Fibroblast of the aortic adventitia (primary cell): ENCODE measurements at places on chromosomes 11 and 22.

DNA sequence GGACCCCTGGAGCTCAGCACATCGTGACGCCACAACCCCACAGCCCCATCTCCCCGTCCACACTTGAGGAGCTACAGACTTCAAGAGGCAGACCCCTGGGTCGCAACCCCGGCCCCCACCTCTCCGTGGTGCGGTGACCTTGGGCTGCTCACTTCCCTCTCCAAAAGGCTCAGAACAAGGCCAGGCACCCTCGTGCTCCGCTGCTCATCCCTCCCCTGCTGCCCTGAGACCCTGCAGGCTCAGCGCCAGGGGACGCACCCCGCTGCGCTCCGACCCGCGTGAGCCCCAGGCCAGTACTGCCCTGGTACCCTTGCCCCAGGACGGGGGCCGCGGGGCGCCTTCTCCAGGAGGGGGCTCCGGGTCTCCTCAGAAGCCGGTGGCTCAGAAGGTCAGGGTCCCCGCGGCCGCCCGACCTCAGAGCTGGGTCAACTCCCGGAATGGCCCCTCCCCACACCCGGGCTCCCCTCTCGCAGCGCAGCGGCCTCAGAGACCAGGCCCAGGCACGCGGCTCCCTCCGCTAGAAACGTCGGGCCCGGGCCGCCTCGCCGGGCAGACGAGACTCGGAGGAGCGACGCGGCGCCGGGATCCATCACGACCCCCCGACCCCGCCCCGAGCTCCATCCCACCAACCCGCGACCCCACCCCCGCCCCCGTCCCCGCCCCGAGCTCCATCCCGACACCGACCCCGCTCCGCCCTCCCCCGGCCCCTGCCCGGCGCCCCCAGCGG lies 563 bp downstream of the GATD1 start:
- no peak for DNase-seq

GRCh38 chr11:122269824-122270223 lies 153.8 kb upstream of the BLID start:
- no peak for DNase-seq

DNA sequence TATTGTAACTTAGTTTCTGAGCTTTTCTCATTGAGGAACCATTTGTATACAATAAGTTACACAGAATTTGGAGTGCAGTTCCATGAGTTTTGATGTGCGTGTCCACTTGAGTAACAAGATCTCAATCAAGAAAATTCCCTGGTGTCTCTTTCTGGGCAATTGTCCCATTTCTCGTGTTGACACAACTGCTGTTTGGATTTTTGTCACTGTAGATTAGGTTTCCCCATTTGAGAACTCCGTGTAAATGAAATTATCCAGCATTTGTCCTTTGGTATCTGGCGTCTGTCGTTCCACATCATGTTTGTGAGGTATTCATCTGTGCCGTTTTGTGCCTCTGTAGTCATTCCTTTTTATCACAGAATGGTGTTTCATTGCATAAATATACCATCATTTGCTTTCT lies 547.0 kb downstream of the TBC1D22A start:
- DNase-seq = no peak

DNA sequence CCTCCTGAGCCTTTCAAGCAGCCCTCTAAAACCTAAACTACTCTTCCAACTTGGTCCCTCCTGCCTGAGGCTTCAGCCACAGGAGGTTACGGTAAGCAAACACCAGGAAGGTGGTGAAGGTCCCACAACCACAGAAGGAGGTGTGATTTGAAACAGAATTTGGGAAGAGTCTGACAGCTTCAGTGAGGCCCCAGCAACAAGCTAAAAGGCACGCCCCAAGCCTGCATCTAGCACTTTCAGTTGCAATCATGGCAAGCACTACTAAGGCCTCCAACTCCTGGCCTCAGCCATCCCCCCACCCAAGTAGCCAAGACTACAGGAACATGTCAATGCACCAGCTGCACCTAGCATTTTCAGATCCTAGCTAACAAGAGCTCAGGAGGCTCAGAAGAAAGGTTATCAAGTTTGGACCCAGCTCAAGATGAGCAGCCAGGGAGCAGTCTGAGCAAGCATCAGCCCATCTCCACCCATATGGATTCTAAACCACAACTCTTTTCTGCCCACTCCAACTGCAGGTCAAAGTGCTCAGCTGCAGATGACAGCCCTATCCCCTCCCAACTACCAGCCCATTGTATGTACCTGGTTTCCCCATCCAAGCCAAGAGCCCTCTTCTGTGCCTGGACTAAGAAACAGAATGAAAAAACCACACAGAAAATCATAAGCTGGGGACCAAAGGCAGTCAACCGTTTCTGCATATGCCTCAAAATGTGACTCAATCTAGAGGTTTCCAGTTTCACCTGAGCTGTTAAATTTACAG lies 10.4 kb upstream of the AHNAK start:
- peak; percentile 49 for DNase-seq

DNA sequence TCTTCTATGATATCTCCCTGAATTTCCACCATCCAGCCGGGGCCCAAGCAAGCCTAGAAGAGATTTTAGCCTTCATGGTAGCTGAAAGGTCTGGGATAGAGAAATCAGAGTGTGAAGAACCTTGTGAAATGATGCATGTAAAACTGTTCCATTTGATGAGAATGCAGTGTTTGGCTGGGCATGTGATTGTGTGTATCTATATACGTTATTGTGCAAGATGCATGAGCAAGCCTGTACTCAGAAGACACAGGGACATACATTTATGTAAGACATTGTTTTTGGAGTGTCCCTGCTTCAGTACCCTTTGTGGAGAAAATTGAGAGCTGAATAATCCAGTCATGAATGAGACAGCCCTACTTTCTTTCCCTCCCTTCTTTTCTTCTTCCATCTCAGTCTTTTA lies 15.2 kb upstream of the OR52K2 start:
- DNase-seq = no peak

DNA sequence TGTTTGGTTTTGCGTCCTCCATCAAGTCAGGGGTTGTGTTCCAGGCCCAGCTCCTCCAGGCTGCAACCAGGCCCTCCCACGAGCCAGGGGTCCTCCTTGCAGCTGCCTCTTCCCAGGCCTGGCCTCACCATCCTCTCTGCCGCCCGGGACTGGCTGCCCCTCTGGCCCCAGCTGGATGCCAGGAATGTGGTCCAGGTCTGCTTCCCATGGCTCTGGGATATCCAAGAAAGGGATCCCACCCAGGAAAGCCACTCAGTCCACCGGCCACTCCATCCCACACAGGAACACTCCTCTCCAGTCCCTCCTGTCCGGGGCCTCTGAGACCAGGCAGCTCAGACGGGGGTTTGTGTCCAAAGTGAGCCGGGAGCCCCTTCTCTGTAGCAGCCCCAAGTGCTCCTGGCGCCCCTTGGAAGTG lies 336.4 kb downstream of the BRD1 start:
- no peak for DNase-seq

DNA sequence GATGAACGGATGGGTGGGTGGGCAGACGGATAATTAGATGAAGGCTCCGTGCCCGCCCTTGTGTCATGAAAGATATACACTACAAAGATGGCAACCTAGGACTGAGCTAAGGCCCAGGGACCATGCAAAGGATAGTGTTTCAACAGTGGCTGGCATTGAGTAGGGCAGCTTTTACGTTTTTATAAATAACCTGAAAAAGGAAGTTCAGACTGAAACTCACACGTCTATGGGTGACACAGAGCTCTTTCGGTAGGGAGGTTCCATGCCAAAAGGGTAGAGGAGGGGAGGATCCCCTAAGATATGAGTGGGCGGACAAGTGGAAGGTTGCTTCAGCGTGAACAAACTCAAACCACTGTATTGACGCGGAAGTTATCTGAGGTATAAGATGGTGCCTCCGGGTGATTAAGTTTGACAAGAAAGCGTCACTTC lies 90.5 kb downstream of the UBASH3B start:
- DNase-seq = no peak

DNA sequence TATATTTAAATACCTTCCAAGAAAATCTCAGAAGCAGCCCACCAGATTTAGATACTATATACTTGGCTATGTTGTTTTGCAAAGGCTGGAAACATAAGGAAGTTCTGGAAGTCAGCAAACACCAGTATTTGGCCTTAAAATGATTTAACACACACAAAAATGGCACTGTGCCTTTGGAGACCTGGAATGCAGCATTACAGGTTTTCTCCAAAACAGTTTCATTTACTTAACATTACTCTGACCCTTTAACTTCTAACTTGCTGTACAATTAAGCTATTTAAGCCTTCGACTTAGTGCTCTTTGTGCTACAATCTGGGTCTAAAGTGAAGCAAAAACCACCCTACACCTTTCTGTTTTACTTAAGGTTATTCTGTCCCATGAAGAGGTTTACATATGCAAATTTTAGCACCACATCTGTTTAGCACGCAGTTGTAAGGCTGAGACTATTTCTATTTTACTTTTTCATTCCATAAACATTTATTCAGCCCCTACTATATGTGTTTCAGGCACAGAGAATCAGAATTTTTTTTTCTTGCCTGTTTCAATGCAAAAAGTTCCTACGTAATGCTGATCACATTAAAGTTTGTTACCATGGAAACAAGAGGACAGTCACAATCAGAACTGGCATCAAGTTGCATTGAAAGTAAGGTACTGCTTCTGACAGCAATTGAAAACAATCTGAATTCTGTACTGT lies 70.3 kb downstream of the MAML2 start:
- DNase-seq = peak; percentile 45
